ENCODE measurements at places on chromosomes 1 and 21.

- no peak for DNase-seq
These were observed 44.7 kb downstream of the SLC30A10 start for GRCh38 chr1:219883400-219884332.

DNA sequence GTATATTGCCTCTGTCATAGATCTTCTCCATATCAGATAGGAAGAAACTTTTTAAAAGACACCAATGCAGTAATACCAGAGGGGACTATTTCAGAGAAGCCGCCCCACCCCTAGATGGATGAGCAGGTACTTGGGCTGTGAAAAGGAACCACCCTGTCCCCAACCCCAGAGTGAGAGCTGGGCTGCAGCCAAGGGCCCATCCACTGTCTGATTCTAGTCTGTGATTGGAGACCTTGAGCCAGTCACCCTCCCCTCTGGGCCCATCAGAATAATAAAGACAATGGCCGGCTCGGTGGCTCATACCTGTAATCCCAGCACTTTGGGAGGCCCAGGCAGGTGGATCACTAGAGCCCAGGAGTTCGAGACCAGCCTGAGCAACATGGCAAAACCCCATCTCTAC is 5.0 kb downstream of the CLEC20A start:
- no peak for DNase-seq

- DNase-seq = no peak
These were observed 6.7 kb downstream of the GON4L start for GRCh38 chr1:155850345-155850744.

GRCh38 chr1:203166192-203166940 is 9.3 kb downstream of the MYBPH start:
- no peak for DNase-seq

DNA sequence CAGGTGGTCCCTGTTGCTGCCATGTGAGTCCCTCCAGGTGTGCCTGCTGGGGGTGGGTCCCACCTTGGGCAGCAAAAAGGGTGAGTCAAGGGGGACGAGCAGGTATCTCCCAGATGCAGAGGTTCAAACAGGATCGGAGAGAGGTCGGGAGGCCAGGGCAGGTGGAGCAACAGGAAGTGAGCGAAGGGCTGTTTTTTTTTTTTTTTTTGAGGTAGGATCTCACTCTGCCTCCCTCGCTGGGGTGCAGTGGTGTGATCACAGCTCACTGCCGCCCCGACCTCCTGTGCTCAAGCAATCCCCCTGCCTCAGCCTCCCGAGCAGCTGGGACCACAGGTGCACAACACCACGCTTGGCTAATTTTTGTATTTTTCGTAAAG is 39.4 kb downstream of the SLC2A7 start:
- DNase-seq = no peak

GRCh38 chr1:57232500-57232899 is 191.4 kb downstream of the DAB1 start:
- no peak for DNase-seq

- no peak for DNase-seq
These were observed 38.2 kb downstream of the TP73 start for GRCh38 chr1:3690282-3691065.

DNA sequence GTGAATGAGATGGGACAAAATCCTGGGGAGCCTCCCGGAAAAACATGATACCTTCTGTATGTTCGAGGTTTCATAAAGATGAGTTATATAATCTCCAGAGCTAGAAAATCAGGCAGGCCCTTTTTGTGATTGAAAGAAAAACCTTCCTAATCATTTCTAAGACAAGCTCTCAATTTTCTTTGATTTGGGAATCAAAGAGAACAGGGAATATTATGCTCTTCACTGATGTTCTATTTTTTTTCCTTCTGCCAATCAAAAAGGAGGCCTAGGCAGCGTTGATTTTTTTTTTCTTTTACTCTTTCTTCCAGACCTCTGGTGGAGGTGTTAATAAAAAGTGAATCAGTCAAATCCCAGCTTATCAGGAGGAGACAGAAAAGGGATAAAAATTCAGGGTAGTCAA is 34.5 kb downstream of the DIRAS3 start:
- no peak for DNase-seq

DNA sequence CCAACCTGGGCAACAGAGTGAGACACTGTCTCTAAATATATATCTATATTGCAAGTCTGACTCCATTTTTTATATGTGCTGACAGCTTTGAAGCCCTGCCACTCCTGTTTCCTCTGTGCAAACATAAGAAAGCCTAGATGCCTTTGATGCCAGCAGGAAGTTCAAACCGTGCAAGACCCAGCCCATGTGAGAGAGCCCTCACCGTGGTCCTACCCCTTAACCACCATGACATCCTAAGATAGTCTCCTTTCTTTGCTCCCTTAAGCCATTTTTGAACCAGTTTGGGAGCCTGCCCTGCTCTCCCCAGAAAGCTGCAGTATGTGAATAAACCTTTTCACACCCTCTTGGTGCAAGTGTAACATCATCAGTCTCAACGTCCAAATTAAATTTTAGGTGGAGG is 3.7 kb upstream of the DIPK1A start:
- DNase-seq = no peak

DNA sequence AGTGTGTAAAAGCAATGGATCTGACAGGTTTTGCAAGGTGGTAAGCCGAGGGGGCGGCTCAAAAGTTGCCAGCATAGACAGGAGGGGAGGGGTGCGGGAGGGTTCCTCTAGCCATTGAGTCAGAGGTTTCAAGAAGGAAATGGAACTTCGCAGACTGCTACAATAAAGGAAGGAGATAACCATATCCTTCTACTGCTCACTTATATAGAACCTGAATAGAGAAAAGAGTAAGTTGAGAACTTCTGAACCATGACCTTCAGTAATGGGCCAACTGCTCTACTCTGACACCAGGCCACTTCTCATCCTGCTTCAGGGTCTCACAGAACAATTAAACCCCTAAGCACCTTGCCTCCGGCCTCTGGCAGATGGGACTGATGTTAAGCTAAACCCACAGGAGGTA is 26.3 kb upstream of the BCAR3 start:
- no peak for DNase-seq

GRCh38 chr1:100023482-100023881 is 53.7 kb downstream of the SLC35A3 start:
- DNase-seq = no peak

DNA sequence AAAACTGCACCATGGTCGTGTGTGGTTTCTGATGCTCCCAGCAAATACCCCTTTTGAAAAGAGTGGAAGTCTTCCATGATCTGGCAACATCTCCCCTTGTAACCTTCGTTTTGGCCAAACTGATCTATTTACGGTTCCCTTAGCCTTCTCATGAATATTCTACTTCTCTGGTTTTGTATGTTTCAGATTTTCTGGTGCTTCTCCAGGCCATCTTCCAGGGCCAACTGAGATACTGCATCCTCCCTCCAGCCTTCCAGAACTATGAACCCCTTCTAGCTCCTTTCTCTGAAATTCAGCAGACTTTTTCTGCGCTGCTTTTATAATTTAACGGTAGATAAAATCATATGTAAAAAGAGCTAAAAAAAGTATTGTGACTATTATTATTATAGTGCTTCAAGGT is 97.7 kb downstream of the XCL2 start:
- DNase-seq = no peak

GRCh38 chr1:159197561-159198557 is 6.8 kb upstream of the ACKR1 start:
- peak; percentile 74 for DNase-seq

GRCh38 chr21:33825915-33826314 is 89.7 kb downstream of the ATP5PO start:
- peak; percentile 68 for DNase-seq

- DNase-seq = no peak
These were observed 55.8 kb downstream of the MAST2 start for GRCh38 chr1:45859221-45859620.

- no peak for DNase-seq
These were observed 2.1 kb upstream of the KLHDC9 start for GRCh38 chr1:161096015-161096414.

DNA sequence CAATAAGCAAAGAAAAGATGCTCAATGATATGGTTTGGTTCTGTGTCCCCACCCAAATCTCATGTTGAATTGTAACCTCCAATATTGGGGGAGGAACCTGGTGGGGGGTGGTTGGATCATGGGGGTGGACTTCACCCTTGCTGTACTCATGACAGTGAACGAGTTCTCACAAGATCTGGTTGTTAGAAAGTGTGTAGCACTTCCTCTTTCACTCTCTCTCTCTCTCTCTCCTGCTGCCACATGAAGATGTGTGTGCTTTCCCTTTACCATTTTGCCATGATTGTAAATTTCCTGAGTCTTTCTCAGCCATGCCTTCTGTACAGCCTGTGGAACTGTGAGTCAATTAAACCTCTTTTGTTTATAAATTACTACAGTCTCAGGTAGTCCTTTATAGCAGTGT is 248.4 kb downstream of the HHIPL2 start:
- no peak for DNase-seq

DNA sequence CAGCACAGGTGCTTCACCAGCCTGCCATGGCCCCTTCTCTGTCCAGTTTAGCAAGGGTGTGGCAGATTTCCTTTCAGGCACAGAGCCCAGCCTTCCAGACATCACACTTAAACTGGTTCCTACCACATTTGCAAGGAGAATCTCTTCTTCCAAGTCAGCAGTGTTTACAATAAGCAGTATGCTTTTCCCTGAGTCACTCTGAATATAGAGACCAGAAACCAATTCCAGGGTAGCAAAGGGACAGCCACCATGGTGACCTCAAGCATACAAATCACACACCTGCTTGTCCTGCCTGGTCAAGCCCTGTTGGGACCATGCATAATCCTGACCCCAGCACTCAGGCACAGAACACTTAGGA is 8.7 kb upstream of the CBR3 start:
- DNase-seq = no peak

DNA sequence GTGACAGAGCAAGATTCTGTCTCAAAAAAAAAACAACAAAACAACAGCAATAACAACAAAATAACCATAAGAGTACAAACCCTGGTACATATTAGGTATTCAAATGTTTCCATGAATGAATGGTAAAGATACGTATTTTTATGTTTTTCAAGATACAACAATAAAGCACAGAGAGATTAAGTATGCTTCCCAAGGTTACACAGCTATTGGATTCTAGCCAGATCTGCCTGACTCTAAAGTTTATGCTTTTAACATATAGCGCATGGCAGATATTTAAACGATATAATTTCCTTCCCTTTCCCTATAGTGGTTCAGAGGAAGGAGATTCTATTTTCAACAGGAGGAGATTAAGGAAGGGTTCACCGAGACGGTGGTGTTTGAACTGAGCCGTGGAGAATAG is 25.5 kb downstream of the RNU5D-1 start:
- DNase-seq = no peak

- DNase-seq = no peak
These were observed 331.6 kb downstream of the SRGAP2C start for GRCh38 chr1:121516234-121516967.

DNA sequence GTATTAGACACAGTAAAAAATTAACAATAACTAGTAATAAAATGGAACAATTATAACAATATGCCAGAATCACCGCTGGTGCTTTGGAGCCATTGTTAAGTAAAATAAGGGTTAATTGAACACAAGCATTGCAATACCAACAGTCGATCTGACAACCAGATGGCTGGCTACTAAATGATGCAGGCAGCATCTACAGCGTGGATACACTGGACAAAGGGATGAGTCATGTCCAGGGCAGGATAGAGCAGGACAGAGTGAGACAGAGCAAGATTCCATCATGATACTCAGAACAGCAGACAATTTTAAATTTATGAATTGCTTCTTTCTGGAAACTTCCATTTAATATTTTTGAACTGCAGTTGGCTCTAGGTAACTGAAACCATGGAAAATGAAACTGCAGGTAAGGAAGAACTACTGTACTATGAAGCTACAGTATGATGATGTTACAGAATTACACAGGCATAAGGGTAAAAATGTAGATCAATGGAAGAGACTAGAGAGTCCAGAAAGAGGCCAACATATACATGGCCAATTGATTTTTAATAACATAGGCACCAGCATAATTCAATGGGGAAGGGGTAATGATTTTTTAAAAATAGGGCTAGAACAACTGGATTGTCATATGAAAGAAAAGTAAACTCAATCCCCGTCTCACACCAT is 168.7 kb downstream of the RRAGC start:
- peak; percentile 1 for DNase-seq

- DNase-seq = no peak
These were observed 36.9 kb upstream of the CD2 start for GRCh38 chr1:116717318-116717717.

GRCh38 chr21:29499734-29500343 is 201.1 kb downstream of the BACH1 start:
- peak; percentile 29 for DNase-seq

GRCh38 chr1:40257313-40257687 is 736 bp upstream of the ZMPSTE24 start:
- DNase-seq = no peak

DNA sequence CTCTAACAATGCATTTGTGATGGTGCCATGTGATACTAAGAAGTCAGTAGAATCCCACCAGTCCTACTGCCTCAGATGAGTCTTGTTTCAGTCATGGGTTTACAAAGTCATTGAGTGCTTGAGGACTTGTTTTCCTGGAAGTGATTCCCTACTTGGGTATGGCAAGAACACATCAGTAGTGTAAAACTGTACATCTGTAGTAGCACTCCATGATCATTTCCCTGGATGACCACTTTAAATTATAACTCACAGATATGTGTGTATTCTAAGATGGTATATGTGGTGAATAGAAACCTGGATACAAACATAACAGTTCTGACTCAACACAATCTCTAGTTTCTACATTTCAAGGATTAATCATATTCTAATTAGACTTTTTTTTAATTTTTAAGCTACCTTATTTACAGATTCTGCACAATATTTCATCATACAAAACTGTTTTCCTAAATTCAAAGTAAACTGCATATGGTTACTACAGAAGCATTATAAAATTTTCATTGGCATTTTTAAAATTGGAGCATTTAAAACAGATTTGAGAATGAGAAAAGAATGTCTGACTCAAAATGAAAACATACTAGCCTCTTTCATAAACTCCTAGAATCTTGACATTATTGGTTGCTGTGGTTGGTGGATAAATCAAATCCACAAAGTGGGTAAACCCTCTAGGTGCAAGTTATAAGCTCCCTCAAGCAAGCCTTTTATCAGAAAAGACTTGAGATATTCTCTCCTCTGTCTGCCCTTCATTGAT is 6.8 kb upstream of the PSMG1 start:
- peak; percentile 55 for DNase-seq

DNA sequence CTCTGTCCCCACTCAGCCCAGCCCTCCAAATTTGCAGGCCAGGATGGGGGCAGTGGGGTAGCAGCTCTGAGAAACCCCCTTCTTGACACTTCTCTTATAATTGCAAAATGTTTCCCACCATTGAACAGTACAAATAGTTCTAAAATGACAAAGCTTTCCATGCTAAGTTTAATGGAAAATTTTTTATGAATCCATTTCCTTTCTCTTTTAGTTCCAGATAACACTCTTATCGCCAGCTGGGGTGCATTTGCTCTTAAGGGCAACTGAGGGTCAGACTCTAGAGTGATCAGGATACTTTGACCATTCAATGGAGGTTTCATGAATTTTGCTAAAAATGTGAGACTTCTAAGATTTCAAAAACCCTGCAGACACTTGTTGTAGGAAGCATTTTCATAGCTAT is 29.9 kb downstream of the PIK3C2B start:
- DNase-seq = no peak

All from AG10803 (cell line).